ENCODE measurements at places on chromosomes 12 and 14.

DNA sequence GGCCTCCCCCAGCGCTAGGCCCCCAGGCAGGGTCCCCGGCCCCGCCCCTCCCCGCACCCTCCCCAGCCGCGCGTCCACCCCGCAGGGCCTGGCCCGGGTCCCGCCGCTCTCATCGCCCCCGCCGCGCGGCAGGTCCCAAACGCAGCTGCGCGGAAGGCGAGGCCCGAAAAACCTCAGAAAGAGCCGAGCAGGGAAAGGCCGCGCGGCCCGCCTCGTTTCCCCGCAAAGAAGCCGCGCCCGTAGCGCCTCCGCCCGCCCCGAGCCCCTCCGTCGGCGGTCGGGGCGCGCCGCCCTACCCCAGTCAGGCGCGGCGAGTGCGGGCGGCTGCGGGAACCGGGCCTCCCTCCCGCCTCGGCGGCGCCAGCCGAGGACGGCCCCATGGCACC lies 324 bp downstream of the POLE start:
- no peak for DNase-seq

- no peak for DNase-seq
These were observed 46.5 kb downstream of the OR9K2 start for GRCh38 chr12:55172686-55173085.

DNA sequence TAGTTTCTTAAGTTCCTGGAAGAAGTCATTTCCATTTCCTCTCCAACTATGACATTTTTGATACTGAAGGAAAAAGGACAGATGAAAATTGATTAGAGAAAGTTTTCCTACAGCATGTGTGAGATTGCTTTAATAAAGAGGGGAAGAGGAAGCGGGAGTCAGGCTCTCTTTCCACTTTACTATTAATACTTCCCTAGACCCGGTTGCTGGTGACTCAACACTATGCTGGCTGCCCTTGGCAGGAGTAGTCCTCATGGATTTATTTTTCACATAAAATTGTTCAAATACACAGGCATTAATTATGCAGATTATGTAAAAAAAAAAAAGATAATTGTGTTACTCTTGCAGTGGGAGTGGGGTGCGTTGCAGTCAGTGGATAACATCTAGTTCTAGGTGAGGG lies 293.4 kb downstream of the EGLN3 start:
- no peak for DNase-seq

- no peak for DNase-seq
These were observed 6.1 kb downstream of the C12orf76 start for GRCh38 chr12:110042264-110042663.

- no peak for DNase-seq
These were observed 161.7 kb downstream of the ALX1 start for GRCh38 chr12:85441741-85442140.

GRCh38 chr12:78711954-78712353 lies 152.6 kb upstream of the SYT1 start:
- no peak for DNase-seq

- no peak for DNase-seq
These were observed 77.1 kb upstream of the ANKS1B start for GRCh38 chr12:100061814-100062213.

GRCh38 chr12:90280564-90281058 lies 572.0 kb upstream of the ATP2B1 start:
- no peak for DNase-seq

DNA sequence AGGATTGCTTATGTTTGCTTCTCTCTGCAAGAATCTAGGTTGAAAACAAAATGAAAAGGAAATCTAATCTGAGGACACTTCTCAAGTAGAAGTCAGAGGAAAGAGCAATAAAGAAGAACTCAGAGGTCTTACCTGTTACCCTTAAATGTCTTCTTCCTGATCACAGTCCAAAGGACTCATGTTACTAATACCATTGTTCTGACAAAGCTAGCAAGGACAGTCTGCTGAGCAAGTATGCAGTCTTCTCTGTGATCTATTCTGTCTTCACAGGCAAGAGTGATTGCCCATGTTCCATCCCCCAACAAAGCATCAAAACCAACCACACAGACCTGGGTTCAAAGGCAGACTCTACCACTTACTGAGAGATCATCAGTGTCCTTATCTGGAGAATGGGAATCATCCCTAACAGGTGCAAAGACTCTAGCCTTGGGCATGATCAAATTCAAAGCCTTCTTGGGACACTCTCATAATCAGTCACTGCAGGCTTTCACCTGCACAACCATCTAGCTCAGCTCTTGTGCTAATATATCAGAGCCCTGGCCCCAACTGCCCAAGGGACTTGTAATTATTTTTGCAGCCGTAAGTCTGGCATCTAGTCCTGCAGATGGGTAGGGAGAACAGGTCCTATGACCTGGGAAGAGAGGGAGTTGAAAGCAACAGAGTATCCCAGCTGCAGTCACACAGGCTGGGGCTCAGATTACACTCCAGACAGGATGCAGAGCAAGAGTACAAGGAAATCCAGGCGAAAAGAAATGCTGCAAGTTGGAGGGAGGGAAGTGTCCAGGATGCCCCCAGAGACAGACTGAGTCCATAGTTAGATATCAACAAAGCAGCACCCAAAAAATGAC lies 97.9 kb upstream of the NUDT4 start:
- DNase-seq = no peak

DNA sequence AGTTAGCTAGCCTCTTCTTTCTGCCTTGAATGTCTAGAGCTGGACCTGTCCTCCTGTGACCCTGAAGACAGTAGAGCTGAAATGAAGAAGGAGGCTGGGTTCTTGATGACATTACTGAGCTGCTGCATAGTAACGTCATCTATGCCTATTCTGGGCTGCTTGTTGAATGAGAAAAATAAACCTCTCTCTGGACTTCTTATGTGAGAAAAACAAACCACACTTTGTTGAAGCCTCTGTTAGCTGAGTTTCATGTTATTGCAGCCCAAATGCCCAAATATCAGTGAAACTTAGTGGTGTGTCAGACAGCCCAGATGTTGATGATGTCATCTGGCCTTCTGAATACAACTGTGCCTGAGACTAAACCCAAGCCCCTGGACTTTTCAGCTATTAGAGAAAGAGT lies 67.0 kb upstream of the MAX start:
- DNase-seq = no peak

GRCh38 chr12:31001581-31002360 lies 71.9 kb upstream of the DDX11 start:
- no peak for DNase-seq

DNA sequence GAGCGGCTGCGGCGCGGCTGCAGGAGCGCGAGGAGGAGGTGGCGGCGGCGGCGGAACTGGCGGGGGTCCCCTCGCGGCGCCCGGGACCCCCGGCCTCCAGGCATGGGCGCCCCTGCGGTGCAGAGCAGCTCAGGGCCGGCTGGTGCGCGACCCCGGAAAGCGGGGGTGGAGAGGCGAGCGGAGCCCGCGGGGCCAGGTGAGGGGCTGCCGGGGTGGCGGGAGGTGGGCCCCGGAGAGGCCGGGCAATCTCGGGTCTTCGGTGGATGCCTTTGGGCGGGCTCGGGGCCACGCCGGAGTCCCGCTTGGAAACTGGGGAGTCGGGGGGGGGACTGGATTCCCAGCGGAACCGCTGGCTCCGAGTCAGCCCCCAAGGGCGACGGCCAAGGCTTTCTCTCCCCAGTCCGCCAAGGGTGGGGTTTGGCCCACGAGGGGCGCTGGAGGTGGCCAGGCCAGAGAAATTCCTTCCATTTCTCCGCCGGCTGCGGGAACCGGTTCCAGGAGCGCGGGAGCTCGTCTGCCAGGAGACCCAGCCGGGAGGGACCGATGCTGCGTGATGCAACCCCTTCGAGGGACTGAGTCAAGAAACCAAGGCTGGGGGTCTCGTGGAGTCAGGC lies 13.9 kb upstream of the NR4A1 start:
- no peak for DNase-seq

DNA sequence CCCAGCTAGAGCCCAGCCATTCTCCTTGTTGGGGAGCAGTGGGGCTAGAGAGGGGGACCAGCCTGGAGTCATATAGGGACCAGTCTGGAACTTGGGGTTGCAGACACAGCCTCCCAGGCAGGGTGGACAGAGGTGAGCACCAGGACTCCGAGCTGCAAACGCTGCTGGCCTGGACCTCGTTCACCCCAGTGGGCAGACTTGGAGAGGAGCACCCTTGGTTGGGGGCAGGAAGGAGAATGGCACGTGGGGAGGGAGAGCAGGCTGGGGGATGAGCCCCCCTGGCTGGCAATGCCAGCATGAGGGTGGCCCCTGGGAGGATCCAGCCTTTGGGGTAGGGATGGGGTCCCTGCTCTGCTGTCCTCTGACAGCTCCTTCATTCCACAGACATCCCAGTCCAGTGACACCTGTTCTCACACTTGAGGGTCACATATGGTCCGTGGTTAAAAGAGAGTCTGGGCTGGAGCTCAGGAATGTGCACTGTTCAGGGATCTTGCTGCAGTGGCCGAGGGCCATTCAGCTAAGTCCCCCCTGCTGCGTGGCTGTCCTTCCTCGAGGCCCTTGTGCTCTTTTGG lies 2.8 kb downstream of the LBHD2 start:
- no peak for DNase-seq

GRCh38 chr12:68932961-68933893 lies at the start of gene CPM:
TSS of gene CPM (minus strand) at chr12:68933171. CDS start at chr12:68932837, 334 bp downstream.
- DNase-seq = peak; percentile 67

DNA sequence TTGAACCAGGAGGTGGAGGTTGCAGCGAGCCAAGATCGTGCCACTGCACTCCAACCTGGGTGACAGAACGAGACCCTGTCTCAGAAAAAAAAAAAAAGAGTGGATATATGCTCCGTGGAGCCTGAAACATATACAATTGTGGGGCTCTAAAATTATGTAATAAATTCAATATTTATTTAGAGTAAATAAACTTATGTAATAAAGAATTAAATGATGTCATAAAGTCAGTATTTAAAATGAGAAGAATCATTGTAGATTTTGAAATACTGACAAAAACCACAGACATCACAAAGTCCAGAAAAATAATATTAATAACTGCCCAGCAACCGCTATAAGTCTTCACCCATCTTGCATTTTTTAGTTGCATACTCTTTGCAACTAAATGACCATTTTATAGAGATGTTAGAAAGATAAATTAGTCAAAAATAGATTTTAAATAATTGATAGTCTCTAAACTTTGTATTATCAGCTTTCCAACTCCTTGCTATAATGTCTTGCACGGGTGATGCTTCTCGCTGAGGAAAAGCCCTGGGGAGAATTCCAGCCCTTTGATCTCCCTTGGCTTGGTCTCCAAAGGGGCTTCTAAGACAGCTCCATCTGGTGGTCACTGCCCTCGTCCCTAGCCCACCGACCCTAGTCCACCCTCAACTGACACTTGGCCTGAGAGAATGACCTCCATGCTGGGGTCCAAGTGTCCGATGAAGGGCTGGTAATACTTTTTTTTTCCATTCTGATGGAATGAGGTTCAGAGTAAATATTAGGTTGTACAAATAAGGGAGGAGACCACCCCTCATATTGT lies 7.9 kb upstream of the TMBIM6 start:
- DNase-seq = no peak

DNA sequence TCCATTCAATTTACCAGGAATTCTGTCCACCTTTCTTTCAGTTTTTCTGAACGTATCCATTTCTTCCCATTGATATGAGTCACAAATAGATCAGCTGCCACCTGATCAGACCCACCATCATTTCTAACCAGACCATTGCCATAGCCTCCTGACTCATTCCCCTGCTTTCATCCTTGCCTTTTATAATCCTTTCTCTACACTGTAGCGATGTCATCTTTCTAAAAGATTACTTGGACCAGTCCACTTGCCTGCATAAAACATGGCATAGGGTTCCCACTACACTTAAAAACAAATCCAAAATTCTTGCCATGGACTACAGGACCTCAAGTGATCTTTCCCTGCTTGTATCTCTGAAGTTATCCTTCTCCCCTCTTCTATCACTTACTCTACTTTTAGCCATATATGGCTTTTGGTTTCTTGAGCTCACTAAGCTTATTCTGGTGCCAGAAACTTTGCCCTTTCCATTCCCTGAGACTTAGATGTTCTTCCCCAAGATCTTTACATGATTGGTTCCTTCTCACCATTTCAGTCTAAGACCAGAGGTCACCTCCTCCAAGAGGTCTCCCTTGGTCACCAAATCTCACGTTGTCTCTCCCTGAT lies 149.5 kb upstream of the KRR1 start:
- no peak for DNase-seq

GRCh38 chr12:116962197-116962596 lies 51.4 kb downstream of the FBXW8 start:
- DNase-seq = no peak

DNA sequence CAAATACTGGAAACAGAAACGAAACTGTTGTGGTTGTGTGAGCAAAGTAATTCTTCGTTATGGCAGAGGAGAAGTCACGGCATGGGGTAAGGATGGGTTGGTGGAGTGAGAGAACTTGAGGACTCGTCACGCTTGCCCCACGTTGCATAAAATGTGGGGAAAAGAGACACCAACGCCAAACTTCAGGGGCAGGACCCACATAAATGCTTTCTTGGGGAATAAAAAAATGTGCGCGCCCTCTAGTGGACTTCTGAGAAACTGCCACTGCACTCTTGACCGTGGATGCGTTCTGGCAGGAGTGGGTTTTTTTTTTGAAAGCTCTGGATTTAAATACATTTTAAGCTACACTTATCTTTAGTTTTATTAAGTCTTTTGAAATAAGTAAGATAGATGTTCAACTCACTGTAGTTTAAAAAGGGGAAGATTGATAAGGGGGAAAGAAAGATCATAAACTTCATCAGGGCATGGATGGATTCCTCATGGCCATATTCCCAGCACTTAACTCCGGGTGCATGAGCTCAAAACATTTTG lies 4.1 kb upstream of the IGF1 start:
- peak; percentile 45 for DNase-seq

DNA sequence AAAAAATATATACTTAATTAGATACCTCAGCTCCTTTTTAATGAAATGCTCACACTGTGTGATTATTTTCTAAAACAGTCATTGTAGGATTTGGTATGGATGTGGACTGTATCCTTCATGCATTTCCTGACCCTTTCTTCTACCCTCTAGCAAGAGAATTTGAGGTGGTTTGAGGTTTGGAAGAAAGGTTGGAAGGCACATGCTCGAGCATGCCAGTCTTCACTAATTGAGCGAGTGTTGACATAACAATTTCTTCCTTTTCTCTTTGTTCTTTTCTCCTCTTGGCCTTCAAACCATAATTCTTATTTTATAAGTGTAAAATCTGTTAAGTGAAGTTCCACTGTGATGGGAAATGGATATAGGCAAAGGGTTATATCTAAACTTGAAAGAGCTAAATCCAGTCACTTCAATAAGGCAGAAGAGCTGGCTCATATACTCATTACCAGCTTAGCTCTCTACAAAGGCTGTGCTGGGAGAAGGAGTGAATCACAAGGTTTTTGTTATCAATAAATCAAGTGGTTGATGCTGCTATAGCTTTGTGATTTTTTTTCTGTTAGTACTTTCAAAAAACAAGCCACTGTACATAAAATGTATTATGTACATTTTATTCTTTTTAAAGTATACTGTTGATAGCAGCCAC lies 16.2 kb upstream of the PTHLH start:
- no peak for DNase-seq

DNA sequence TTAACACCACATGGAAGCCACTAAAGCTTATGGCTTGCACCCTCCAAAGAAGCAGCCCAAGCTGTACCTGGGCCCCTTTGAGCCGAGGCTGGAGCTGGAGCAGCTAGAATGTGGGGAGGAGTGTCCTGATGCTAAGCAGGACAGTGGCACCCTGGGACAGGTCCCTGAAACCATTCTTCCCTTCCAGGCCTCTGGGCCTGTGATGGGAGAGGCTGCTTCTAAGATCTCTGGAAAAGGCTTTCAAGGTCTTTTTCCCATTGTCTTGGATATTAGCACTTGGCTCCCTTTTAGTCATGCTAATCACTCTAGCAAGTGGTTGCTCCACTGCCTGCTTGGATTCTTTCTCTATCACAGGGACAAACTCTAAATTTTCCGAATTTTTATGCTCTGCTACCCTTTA lies 40.9 kb downstream of the OSBPL8 start:
- no peak for DNase-seq
